GM23248 (cell line): ENCODE measurements at places on chromosomes 6 and 20. TPM values are rescaled to one million over a fixed set of nuclear protein-coding genes. Genes with fewer than 3 reads are reported as not detected.

The ERVFRD-1 gene
- total RNA-seq, result not detected in 2 replicates

The HRH3 gene
- not detected in 2 replicates for total RNA-seq

The UBE2J1 gene
- total RNA-seq, result 42.9 and 43.4 TPM in 2 replicates

The HLA-DOA gene
- not detected in 2 replicates for total RNA-seq

The TNNC2 gene
- not detected in 2 replicates for total RNA-seq

The FILIP1 gene
- under 0.01 and 0.13 TPM in 2 replicates for total RNA-seq

The MOXD1 gene
- total RNA-seq, result 522 and 528 TPM in 2 replicates

The POLH gene
- total RNA-seq, result 27.6 and 28.6 TPM in 2 replicates

The LINC00237 gene
- total RNA-seq, result not detected in 2 replicates

The DPPA5 gene
- total RNA-seq, result not detected in 2 replicates

DNA sequence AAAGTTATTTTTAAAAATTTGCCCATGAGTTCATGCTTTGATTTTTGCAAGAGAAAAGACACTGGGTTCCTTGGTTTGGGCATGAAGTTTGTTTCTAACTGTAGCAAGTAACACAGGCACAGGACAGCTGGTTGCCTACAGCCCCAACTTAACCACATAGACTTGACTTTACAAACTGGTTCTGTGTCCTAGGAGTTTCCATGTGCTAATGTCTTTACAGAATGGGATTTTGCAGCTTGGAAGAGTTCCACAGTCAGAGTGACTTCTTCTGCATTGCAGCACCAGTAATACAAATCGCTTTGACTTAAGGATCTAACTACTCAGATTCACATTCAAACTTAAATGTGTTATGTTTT, 44.3 kb downstream of the OR2B2 start:
- peak overlapping the region; percentile 85; the same call in 1 of the 2 replicates for H3K4me3 ChIP-seq
- H3K36me3 ChIP-seq, result no peaks in the 10 kb centered on the region
- H3K27me3 ChIP-seq, result no peaks in the 10 kb centered on the region
- H3K27ac ChIP-seq, result no peak overlapping the region
- DNase-seq, result no peak

- H3K4me1 ChIP-seq, result peaks cover 55% of the 10 kb centered on the region
- peak overlapping the region; percentile 55 for H3K4me3 ChIP-seq
- peak overlapping the region; percentile 75 for H3K27ac ChIP-seq
- H3K27me3 ChIP-seq, result no peaks in the 10 kb centered on the region
- no peaks in the 10 kb centered on the region for H3K36me3 ChIP-seq
Observed at GRCh38 chr6:129749749-129750120, 39.8 kb upstream of the ARHGAP18 start.

DNA sequence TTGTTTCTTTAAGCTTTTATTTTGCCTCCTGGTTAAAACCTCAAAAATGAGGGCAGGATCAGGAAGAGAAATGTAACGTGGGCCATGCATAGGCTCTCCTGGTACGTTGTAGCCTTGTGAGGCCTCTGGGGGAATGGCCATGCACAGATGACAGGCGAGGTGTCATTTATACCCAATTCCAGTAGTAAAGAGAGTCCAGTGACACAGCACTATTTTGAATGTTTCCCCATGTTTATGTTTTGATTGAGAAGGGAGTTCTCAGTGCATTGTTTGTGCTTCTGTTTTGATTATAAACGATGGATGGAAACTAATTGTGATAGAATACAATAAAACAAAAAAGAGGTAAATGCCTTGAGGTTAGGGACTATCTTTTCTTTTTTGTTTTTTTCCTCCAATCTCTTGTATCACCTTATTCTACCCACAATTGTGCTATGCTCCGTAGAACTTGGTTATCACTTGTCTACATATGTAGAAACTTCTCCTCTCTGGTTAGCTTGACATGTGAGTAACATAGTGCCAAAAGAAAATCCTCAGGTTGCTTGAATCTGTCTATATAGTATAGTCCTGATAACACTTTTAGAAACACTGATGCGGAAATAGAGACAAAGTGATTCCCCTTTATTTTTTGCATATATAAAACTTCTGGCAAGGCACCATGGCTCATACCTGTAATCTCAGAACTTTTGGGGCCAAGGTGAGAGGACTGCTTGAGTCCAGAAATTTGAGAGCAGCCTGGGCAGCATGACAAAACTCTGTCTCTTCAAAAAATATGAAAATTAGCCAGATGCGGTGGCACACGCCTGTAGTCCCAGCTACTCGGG, 6.9 kb upstream of the SMIM28 start:
- H3K27me3 ChIP-seq, result no peaks in the 10 kb centered on the region
- H3K27ac ChIP-seq, result no peak overlapping the region
- H3K36me3 ChIP-seq, result no peaks in the 10 kb centered on the region
- DNase-seq, result no peak

GRCh38 chr20:3825526-3825925, 5.2 kb downstream of the AP5S1 start:
- peaks cover 6% of the 10 kb centered on the region for H3K4me1 ChIP-seq
- no peak for DNase-seq
- peaks cover 9% of the 10 kb centered on the region for H3K36me3 ChIP-seq
- no peaks in the 10 kb centered on the region for H3K27me3 ChIP-seq

- H3K27me3 ChIP-seq, result no peaks in the 10 kb centered on the region
- H3K36me3 ChIP-seq, result no peaks in the 10 kb centered on the region
- no peak overlapping the region for H3K27ac ChIP-seq
- H3K4me1 ChIP-seq, result peaks cover 32% of the 10 kb centered on the region
- DNase-seq, result peak; percentile 70
Observed at GRCh38 chr6:143583542-143584327, 72.2 kb upstream of the FUCA2 start.

- 0 out of 2 replicates have a peak, but pooled peaks cover 2% of the 10 kb centered on the region for H3K4me1 ChIP-seq
- DNase-seq, result peak; percentile 98
- peak within 1 kb of the TSS; percentile 81 for H3K27ac ChIP-seq
- H3K27me3 ChIP-seq, result no peaks in the 10 kb centered on the region
- H3K36me3 ChIP-seq, result no peaks in the 10 kb centered on the region
Observed at GRCh38 chr6:73653571-73654424, at the start of gene SLC17A5. Gene SLC17A5 (minus strand): TSS chr6:73653992. CDS start chr6:73653886, 106 bp downstream.

- H3K36me3 ChIP-seq, result no peaks in the 10 kb centered on the region
- H3K27ac ChIP-seq, result no peak overlapping the region
- no peaks in the 10 kb centered on the region for H3K27me3 ChIP-seq
- no peaks in the 10 kb centered on the region for H3K4me1 ChIP-seq
Observed at GRCh38 chr20:59772931-59773913, 160.2 kb downstream of the SYCP2 start.

GRCh38 chr6:119344306-119344705, 5.3 kb downstream of the MAN1A1 start:
- DNase-seq, result no peak
- H3K4me3 ChIP-seq, result no peak overlapping the region
- no peaks in the 10 kb centered on the region for H3K27me3 ChIP-seq
- no peaks in the 10 kb centered on the region for H3K36me3 ChIP-seq

GRCh38 chr20:5848711-5849505, 98.7 kb downstream of the SHLD1 start:
- H3K4me1 ChIP-seq, result peaks cover 12% of the 10 kb centered on the region
- no peaks in the 10 kb centered on the region for H3K36me3 ChIP-seq
- DNase-seq, result peak; percentile 72
- H3K27me3 ChIP-seq, result 0 out of 2 replicates have a peak, but pooled peaks cover 10% of the 10 kb centered on the region
- no peak overlapping the region for H3K4me3 ChIP-seq

- no peak overlapping the region for H3K4me3 ChIP-seq
- no peaks in the 10 kb centered on the region for H3K36me3 ChIP-seq
- no peak overlapping the region for H3K27ac ChIP-seq
- H3K4me1 ChIP-seq, result no peaks in the 10 kb centered on the region; the same call in 1 of the 2 replicates
- DNase-seq, result no peak
- no peaks in the 10 kb centered on the region for H3K27me3 ChIP-seq
Observed at GRCh38 chr6:33861722-33862121, 57.9 kb upstream of the MLN start.

DNA sequence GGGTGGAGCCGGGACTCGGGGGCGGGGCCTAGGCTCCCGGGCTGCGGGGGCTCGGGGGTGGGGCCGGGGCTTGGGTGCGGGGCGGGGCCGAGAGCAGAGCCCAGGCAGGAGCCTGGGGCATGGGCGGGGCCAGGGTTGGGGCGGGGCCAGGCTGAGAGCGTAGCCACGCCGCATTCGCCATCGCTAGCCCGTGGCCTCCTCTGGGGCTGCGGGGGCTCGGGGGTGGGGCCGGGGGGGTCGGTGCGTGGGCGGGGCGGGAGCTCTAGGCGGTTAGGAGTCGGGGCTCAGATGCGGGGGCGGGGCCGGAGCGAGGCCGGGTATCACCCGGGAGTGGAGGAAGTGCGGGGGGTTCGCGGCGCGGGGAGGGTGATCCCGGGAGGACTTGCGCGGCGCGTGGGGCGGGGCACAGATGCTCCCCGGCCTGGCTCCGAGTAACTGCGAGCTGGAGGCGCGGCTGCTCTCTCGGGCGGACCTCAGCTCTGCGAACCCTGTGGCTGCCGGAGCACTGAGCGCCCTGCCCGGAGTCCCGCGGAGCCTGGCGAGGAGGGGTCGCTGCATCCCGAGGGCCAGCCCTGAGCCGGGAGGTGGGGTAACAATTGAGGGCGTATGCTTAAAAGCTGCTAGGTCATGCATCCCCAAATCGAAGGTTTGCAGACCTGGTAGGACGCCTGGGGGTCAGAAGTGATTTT, 434 bp upstream of the ECI2 start:
- DNase-seq, result peak; percentile 95
- H3K4me1 ChIP-seq, result peaks cover 13% of the 10 kb centered on the region
- no peaks in the 10 kb centered on the region for H3K27me3 ChIP-seq

GRCh38 chr6:35782424-35782823, 1.6 kb downstream of the CLPSL1 start:
- no peak for DNase-seq
- H3K4me3 ChIP-seq, result no peak overlapping the region
- H3K27me3 ChIP-seq, result peaks cover 14% of the 10 kb centered on the region
- H3K36me3 ChIP-seq, result no peaks in the 10 kb centered on the region
- H3K27ac ChIP-seq, result no peak overlapping the region

- no peak overlapping the region for H3K27ac ChIP-seq
- no peaks in the 10 kb centered on the region for H3K36me3 ChIP-seq
- 0 out of 2 replicates have a peak, but pooled peaks cover 4% of the 10 kb centered on the region for H3K4me1 ChIP-seq
- no peak overlapping the region for H3K4me3 ChIP-seq
Observed at GRCh38 chr6:1547785-1548184, 61.9 kb upstream of the FOXC1 start.

- H3K27me3 ChIP-seq, result peaks cover 22% of the 10 kb centered on the region
- no peaks in the 10 kb centered on the region for H3K4me1 ChIP-seq
- DNase-seq, result no peak
Observed at GRCh38 chr20:38893056-38893564, 33.1 kb upstream of the FAM83D start.

- H3K4me3 ChIP-seq, result no peak overlapping the region
- no peak overlapping the region for H3K27ac ChIP-seq
- H3K27me3 ChIP-seq, result no peaks in the 10 kb centered on the region
- no peaks in the 10 kb centered on the region for H3K36me3 ChIP-seq
Observed at GRCh38 chr6:163793011-163793983, 378.8 kb downstream of the QKI start.

DNA sequence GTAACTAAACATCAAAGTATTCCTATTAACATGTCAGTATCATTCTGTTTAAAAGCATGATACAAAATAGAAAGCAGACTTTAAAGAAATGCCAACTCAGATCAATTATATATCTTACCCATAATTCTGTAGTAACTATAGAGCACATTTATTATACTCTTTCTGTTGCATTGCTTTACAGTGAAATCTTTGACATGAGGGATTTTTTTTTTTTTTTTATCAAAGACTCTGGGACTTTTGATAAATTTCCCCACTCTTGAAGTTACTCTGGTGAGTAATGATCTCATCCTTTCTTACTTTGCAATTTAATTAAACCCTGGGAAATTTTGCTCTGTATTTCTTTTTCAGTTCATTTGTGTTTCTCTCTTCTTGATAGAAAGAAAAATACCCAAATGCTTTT, 17.4 kb downstream of the ADGRF4 start:
- H3K27ac ChIP-seq, result no peak overlapping the region
- no peak overlapping the region for H3K4me3 ChIP-seq
- H3K4me1 ChIP-seq, result no peaks in the 10 kb centered on the region
- no peaks in the 10 kb centered on the region for H3K27me3 ChIP-seq
- no peak for DNase-seq

GRCh38 chr6:38684904-38685303, 18.0 kb downstream of the GLO1 start:
- H3K36me3 ChIP-seq, result peaks cover 20% of the 10 kb centered on the region; the same call in 1 of the 2 replicates
- no peaks in the 10 kb centered on the region for H3K27me3 ChIP-seq
- no peaks in the 10 kb centered on the region for H3K4me1 ChIP-seq
- no peak overlapping the region for H3K27ac ChIP-seq

- no peaks in the 10 kb centered on the region for H3K36me3 ChIP-seq
- no peak overlapping the region for H3K4me3 ChIP-seq
- DNase-seq, result no peak
- no peaks in the 10 kb centered on the region for H3K27me3 ChIP-seq
- no peak overlapping the region for H3K27ac ChIP-seq
Observed at GRCh38 chr6:116382587-116382986, 11.8 kb downstream of the DSE start.
